ENCODE measurements at places on chromosomes 11 and 22. TPM values are rescaled to one million over a fixed set of nuclear protein-coding genes. Genes with fewer than 3 reads are reported as not detected.

Gene BDNF
- total RNA-seq: 0.39 TPM

Gene BBOX1
- total RNA-seq: not detected

Gene ME3
- 38.0 TPM for total RNA-seq

Gene PDXP
- total RNA-seq: 2.0 TPM

Gene OR9G1
- total RNA-seq: not detected

Gene TMEM109
- total RNA-seq: 59.3 TPM

Gene SERPIND1
- total RNA-seq: not detected

Gene UPK3A
- total RNA-seq: not detected

Gene AP2A2
- 73.9 TPM for total RNA-seq

Gene TMPRSS6
- total RNA-seq: under 0.01 TPM

Gene OR51A4
- total RNA-seq: not detected

Gene OR8G5
- total RNA-seq: not detected

Gene VWCE
- 0.65 TPM for total RNA-seq

Gene CASTOR1
- 89.5 TPM for total RNA-seq

Gene ART1
- total RNA-seq: not detected

Gene GPR83
- not detected for total RNA-seq

Gene CEND1
- not detected for total RNA-seq

Gene KIRREL3
- total RNA-seq: 17.8 TPM

Gene CDHR5
- total RNA-seq: not detected

Gene GAL3ST3
- total RNA-seq: not detected

Gene C22orf42
- total RNA-seq: not detected

Gene MRGPRX3
- total RNA-seq: not detected

Gene OR56B1
- total RNA-seq: not detected

Gene CHRM1
- not detected for total RNA-seq

Gene POTEH
- total RNA-seq: not detected

Gene ANO9
- 57.4 TPM for total RNA-seq

Gene TIMM10B
- 30.3 TPM for total RNA-seq

Gene SLC35C1
- 10.6 TPM for total RNA-seq

Gene RIMBP3C
- total RNA-seq: 0.87 TPM

Gene OR5P2
- total RNA-seq: 0.79 TPM

Gene DYNC2H1
- 12.6 TPM for total RNA-seq

Gene TRIM44
- 12.6 TPM for total RNA-seq

Gene TRIM21
- 21.2 TPM for total RNA-seq

Gene BRSK2
- 0.11 TPM for total RNA-seq

Gene GCAT
- 29.3 TPM for total RNA-seq

Gene SOX6
- total RNA-seq: 0.39 TPM

Gene SRSF8
- 31.4 TPM for total RNA-seq

Measured in placental epithelial cell (primary cell).